ENCODE measurements at places on chromosomes 3 and 15.

GRCh38 chr3:186235554-186235953 lies 126.5 kb downstream of the DGKG start:
- no peak for DNase-seq
- H3K4me3 ChIP-seq, result peak overlapping the region; percentile 29
- H3K4me1 ChIP-seq, result peaks cover 13% of the 10 kb centered on the region

- peaks cover 28% of the 10 kb centered on the region for H3K4me1 ChIP-seq
- H3K36me3 ChIP-seq, result no peaks in the 10 kb centered on the region
- H3K27me3 ChIP-seq, result no peaks in the 10 kb centered on the region
- DNase-seq, result no peak
Measured at GRCh38 chr3:187807086-187807862, 62.0 kb upstream of the BCL6 start.

DNA sequence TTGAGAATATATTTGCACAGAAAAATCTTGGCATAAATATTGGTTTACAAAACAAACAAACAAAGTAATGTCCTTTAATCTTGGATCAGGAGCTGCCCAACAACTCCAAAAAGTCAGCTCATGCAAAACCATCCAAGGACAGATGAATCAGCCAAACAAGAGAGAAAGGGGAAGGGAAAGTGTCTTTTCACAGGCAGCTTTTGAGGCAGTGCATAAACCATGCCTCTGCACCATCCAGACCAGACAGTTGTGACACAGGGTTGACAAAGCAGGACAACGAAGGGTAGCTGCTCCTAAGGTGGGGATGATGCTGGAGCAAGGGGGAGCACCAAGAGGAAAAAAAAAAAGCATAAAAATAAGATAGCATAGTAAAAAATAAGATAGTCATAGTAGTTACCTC lies 8.7 kb downstream of the CD86 start:
- no peaks in the 10 kb centered on the region for H3K27me3 ChIP-seq
- H3K36me3 ChIP-seq, result peaks cover 8% of the 10 kb centered on the region
- DNase-seq, result no peak
- peak overlapping the region; percentile 63 for H3K27ac ChIP-seq

DNA sequence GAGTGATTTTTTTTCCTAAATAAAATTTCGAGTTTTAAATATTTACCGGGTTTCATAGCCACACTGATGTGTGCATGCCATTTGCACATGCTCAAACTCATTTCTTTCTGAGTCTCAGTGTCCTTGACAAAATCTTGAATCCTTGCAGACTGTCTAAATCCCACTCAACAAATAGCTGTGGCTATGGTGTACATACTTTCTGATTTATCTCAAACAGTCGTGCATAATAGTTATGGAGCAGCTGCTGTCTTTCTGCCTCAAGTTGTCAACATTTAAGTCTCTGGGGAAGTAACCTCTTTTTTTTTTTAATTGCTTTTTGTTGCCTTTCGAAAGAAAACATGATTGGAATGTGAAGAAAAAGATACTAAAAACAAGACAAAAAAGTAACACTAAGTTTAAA lies 52.8 kb upstream of the UTS2B start:
- no peak for DNase-seq
- H3K36me3 ChIP-seq, result peaks cover 79% of the 10 kb centered on the region
- no peak overlapping the region for H3K27ac ChIP-seq
- H3K4me1 ChIP-seq, result peaks cover 41% of the 10 kb centered on the region
- H3K27me3 ChIP-seq, result no peaks in the 10 kb centered on the region
- no peak overlapping the region for H3K4me3 ChIP-seq

- no peak overlapping the region for H3K4me3 ChIP-seq
- H3K36me3 ChIP-seq, result no peaks in the 10 kb centered on the region
- no peak for DNase-seq
- no peaks in the 10 kb centered on the region for H3K4me1 ChIP-seq
- no peak overlapping the region for H3K27ac ChIP-seq
- no peaks in the 10 kb centered on the region for H3K27me3 ChIP-seq
Measured at GRCh38 chr3:155019575-155019974, 60.5 kb upstream of the MME start.

DNA sequence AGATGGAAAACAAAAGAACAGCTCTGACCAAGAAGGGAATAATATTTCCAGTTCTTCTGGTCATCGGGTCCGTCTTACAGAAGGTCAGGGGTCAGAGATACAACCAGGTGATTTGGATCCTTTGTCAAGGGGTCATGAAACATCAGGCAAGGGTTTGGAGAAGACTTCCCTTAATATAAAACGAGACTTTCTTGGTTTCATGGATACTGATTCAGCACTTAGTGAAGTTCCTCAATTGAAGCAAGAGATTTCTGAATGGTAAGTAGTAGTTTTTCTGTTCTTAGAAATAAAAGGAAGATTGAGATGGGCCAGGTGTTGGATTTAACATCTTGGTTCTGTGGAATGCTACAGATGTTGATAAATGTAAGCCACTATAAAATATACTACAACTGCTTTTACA lies 9.5 kb downstream of the MGA start:
- H3K4me1 ChIP-seq, result peaks cover 42% of the 10 kb centered on the region
- no peak overlapping the region for H3K4me3 ChIP-seq
- peaks cover 32% of the 10 kb centered on the region for H3K36me3 ChIP-seq
- no peaks in the 10 kb centered on the region for H3K27me3 ChIP-seq
- H3K27ac ChIP-seq, result no peak overlapping the region

- H3K36me3 ChIP-seq, result no peaks in the 10 kb centered on the region
- no peak overlapping the region for H3K27ac ChIP-seq
- no peaks in the 10 kb centered on the region for H3K27me3 ChIP-seq
- no peak overlapping the region for H3K4me3 ChIP-seq
- no peak for DNase-seq
- H3K4me1 ChIP-seq, result no peaks in the 10 kb centered on the region
Measured at GRCh38 chr3:150806185-150806835, 43.3 kb upstream of the SIAH2 start.

GRCh38 chr15:31660816-31661215 lies 334.2 kb downstream of the KLF13 start:
- no peak overlapping the region for H3K4me3 ChIP-seq
- no peak for DNase-seq
- no peaks in the 10 kb centered on the region for H3K4me1 ChIP-seq
- H3K27ac ChIP-seq, result no peak overlapping the region

GRCh38 chr15:61309617-61310016 lies 80.5 kb upstream of the RORA start:
- no peaks in the 10 kb centered on the region for H3K27me3 ChIP-seq
- no peaks in the 10 kb centered on the region for H3K4me1 ChIP-seq
- no peak for DNase-seq
- no peak overlapping the region for H3K4me3 ChIP-seq
- H3K27ac ChIP-seq, result no peak overlapping the region

- H3K4me1 ChIP-seq, result no peaks in the 10 kb centered on the region
- no peak overlapping the region for H3K4me3 ChIP-seq
- H3K27ac ChIP-seq, result no peak overlapping the region
- no peaks in the 10 kb centered on the region for H3K36me3 ChIP-seq
Measured at GRCh38 chr3:193400304-193400703, 21.8 kb upstream of the ATP13A5 start.

- no peaks in the 10 kb centered on the region for H3K4me1 ChIP-seq
- no peak for DNase-seq
- H3K27me3 ChIP-seq, result no peaks in the 10 kb centered on the region
- H3K36me3 ChIP-seq, result no peaks in the 10 kb centered on the region
Measured at GRCh38 chr3:109851854-109852253, 514.5 kb upstream of the DPPA4 start.

- DNase-seq, result no peak
- no peak overlapping the region for H3K27ac ChIP-seq
- no peaks in the 10 kb centered on the region for H3K27me3 ChIP-seq
- H3K4me1 ChIP-seq, result peaks cover 21% of the 10 kb centered on the region
- peaks cover 40% of the 10 kb centered on the region for H3K36me3 ChIP-seq
- H3K4me3 ChIP-seq, result no peak overlapping the region
Measured at GRCh38 chr15:100980410-100981046, 61.4 kb downstream of the LRRK1 start.
